ENCODE measurements at places on chromosomes 7 and 10.
A peak's percentile ranks its signal among the peaks of the same experiment; 100 is the strongest.

- no peak for DNase-seq
Observed at GRCh38 chr7:123492485-123492884, 41.9 kb downstream of the IQUB start.

DNA sequence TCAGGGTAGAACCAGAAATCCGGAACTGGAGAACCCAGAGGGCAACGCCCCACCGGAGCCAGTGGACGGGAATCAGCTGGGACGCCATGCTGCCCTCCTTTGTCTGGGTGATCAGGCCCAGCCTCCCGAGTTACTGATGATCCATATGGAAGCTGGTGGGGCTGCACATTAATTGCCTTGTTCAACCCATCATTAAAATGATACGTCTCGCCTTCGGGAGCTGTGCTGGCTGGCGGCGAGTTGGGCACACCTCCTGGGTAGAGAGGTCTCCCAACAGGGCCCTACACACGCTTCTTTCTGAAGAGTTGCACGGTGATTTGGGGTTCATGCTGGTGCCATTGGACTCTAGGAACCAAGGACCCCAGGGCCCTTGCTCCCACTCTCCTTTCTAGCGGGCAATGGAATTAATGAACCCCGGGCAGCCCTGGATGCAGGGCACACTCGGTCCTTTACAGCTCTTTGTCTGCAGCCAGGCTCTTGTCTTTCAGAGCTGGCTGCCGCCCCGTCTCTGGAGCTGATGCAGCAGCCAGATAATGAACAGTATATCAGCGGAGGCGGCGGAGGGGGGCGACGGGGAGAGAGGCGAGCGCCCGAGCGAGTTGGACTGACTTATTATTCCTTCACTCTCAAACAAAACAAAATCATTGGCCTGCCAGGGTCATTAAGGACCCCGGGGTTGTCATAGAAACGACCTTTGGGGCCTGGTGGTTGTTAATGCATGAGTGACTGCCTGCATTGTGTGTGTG is 412.2 kb upstream of the ZMIZ1 start:
- DNase-seq = no peak

GRCh38 chr10:112082120-112082519 is 101.4 kb downstream of the GPAM start:
- no peak for DNase-seq

- DNase-seq = no peak
Observed at GRCh38 chr10:130458509-130458908, 322.3 kb downstream of the GLRX3 start.

- DNase-seq = no peak
Observed at GRCh38 chr7:74017125-74017524, 10.8 kb upstream of the ELN start.

DNA sequence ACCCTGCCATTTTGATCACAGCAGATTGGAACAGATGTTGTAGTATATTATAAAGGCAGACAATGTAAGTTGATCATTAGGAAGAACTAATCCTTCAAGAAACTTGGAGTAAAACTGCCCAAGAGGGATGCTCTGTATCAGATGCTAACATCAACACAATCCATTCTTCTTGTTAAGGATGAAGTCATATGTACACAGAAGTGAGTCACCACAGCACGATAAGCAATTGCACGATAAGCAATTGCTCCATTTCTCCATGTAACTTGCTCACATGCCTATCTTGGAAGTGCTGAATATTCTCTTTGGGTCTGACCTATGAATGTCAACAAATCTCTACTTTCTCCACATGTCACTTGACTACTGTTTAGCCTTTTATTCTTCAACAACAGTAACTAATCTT is 41.5 kb upstream of the DMTF1 start:
- peak; percentile 8 for DNase-seq

DNA sequence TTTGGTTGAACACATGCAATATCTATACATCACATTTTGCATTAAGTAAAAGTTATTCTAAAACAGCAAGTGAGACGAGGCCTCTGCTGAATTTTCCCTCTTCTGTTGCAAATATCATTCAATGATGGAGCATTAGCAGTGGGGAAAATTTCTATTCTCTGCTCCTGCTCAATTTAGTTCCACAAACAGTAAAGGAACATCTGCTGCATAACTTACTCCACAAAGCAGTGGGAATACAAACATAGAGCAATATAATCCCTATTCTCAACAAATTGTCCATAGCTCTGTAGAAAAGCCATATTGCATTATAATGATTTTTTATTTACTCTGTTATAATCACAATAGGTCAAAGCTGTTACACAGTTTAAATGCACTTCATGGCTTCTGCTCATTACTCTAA is 5.9 kb downstream of the AGR3 start:
- DNase-seq = no peak

DNA sequence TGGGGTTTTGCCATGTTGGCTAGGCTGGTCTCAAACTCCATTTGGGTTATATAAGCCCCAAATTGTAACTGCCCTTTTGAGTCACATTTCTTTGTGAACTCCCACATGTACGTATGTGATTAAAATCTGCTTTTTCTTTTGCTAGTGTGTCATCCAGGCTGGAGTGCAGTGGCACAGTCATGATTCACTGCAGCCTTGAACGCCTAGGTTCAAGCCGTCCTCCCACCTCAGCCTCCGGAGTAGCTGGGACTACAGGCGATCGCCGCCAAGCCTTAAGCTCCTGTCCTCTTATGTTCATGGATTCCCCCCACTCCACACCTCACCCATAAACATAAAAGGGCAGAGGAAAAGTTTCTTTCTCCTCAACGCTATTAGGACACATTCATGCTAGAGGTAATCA is 4.4 kb upstream of the SMC3 start:
- no peak for DNase-seq

GRCh38 chr7:12911053-12911452 is 223.6 kb downstream of the ARL4A start:
- no peak for DNase-seq

- DNase-seq = no peak
Observed at GRCh38 chr7:939843-940242, 14.6 kb downstream of the ADAP1 start.

DNA sequence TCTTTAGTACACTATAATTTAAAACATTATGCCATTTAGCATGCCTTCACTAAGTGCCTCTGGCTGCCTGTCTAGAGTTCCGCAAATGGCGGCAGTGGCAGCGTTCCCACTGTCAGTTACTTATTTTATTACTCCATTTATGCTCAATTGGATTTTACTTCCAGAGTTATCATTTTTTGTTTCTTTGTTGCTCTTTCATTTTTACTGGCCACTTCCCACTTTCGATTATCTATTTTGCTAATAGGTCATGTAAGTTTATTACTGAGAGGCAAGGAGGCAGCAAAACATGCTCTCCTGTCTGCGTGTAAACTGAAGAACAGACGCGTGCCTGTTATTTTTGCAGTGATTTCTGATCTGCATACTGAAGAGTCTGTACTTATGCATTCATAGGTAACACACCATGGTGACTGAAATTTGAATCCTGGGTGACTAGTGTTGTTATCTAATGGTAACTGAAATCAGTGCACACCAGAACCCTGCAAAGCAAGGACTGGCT is 23.1 kb downstream of the KDM7A start:
- DNase-seq = no peak

- DNase-seq = peak; percentile 32
Observed at GRCh38 chr10:88039496-88040200, 176.2 kb downstream of the PTEN start.

- no peak for DNase-seq
Observed at GRCh38 chr7:25619381-25619780, 391.1 kb upstream of the NPVF start.

- DNase-seq = no peak
Observed at GRCh38 chr7:39688611-39689480, 65.5 kb downstream of the RALA start.

- DNase-seq = no peak
Observed at GRCh38 chr7:35584990-35585389, 109.9 kb downstream of the HERPUD2 start.

GRCh38 chr10:89118091-89118490 is 89.0 kb downstream of the CH25H start:
- DNase-seq = peak; percentile 33

DNA sequence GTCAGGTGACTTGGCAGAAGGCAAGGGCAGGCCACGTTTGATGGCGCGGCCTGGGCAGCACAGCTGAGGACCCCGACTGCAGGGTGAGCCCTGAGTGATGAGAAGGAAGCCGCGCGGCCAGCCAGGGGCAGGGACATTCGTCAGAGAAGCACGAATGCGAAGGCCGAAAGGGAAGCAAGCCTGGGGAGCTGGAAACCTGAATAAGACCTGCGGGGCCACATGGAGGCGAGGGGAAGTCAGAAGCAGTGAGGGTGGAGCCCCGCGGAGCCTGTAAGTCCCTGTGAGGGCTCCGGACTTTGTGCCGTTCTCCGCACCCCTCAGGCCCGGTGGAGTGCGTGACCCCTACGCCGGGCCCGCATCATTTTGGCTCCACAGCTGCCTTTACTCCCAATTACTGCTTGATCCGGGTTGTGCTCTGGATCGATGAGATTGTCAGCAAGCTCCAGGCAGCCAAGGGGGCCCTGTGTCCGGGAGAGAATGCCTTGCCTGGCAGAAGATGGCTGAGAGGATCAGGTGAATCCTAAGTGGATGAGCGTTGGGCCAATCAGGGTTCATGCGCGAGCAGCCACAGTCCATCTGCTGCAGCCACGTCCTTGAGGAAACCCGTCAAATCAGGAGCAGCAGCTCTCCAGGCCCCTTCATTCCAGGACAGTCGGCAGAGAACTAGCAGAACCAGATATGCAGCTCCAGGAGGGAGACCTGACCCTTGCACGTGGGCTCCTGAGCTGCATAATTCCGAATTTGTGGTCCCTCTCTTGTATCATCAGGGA is 293.3 kb upstream of the SHH start:
- DNase-seq = no peak

- peak; percentile 35 for DNase-seq
Observed at GRCh38 chr7:19026888-19027287, 90.5 kb downstream of the TWIST1 start.

DNA sequence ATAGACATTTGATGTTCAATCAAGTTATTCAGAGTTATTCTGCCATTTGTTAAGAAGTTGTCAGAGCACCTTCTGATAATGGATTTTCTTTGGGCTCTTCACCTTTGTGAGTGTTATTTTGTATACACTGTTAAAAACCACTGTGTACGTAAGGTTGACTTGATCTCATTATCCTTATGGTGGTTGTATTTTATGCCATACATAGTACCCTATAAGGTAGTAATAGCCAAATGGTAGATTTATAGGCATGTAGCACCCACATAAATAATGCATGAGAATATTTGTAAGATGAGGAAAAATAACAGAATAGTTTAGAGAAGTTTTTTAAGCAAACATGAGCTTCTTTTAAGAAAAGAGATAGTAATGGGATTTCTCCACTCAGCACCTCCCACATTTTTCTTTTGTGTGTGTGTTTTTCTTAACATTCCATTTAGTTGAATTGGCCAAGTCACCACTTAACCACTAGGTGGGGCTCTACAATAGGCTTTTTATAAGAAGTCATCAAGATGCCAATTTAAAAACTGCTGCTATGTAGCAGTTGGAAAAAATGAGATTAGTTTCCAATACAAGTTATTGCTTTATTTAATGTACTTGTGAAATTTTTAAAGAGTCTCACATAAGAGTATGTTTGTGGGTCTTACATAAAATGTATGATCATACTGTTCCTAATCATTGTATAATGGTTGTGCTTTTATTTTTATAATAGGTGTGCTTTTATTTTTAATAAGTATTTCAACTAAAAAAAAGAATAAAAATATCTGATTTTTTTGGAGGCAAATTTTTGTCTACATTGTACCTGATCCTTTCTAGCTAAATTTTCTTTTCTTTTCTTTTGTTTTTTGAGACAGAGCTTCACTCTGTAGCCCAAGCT is 41.1 kb upstream of the STMP1 start:
- DNase-seq = peak; percentile 81

DNA sequence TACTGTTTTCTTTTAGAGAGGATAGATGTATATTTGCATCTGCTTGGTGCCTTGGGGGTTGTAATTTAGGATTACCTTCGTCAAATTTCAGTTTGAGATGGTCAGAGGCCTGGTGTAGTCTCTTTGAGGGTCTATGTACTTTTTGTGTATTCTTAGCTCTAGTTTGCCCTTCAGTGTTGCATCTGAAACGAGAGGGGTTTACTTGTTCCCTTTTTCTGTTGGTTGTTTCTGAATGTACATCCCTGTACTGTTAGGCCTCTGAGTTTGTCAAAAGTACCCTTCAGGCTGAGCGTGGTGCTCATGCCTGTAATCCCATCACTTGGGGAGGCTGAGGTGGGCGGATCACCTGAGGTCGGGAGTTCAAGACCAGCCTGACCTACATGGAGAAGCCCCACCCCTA is 60.0 kb downstream of the MLLT10 start:
- no peak for DNase-seq

DNA sequence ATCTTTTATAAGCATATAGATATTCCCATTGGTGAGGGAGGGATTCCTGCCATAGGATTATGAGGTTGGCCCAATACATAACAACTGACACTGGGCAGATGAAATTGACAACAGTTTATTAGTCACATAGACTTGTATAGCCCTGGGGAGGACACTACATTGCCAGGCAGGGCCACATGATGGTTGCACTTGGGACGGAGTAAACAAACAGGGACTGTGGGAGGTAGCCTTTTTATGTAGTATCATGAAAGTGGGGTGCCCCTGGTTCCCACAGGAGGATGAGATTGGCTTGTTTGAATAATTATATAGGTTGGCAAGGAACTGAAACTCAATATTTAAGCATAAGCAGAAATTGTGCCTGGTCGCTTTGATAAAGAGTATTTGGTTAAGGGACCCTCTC is 23.5 kb downstream of the TRIM24 start:
- no peak for DNase-seq

DNA sequence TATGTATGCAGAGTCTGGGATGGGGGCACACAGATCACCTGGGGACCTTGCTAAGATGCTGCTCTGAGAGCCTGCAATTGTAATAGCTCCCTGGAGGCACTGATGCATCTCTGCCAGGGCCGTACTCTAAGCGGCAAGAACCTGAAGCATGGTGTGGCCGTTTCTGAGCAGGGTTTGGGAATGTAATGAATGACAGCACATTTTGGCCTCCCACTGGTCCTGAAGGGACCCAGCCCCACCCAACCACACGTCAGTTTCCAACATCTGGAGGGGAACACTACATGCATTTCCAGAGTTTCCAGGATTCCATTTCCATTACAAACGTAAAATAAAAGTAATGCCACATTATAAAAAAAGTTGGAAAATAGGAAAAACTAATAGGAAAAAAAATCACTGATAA is 14.0 kb downstream of the ZCCHC24 start:
- DNase-seq = no peak

GRCh38 chr7:96973986-96974385 is 31.4 kb upstream of the DLX6 start:
- peak; percentile 27 for DNase-seq

- DNase-seq = no peak
Observed at GRCh38 chr10:11642566-11642965, 31.1 kb upstream of the USP6NL start.

GRCh38 chr10:63421591-63421990 is 44.2 kb downstream of the JMJD1C start:
- no peak for DNase-seq
